ENCODE measurements at places on chromosomes 7 and 10. TPM values are rescaled to one million over a fixed set of nuclear protein-coding genes. Genes with fewer than 3 reads are reported as not detected.

Gene SFTPA1
- total RNA-seq, result not detected

Gene SHOC2
- total RNA-seq, result 24.1 TPM

Gene CPA5
- not detected for total RNA-seq

Gene TIMM23B
- 37.6 TPM for total RNA-seq

DNA sequence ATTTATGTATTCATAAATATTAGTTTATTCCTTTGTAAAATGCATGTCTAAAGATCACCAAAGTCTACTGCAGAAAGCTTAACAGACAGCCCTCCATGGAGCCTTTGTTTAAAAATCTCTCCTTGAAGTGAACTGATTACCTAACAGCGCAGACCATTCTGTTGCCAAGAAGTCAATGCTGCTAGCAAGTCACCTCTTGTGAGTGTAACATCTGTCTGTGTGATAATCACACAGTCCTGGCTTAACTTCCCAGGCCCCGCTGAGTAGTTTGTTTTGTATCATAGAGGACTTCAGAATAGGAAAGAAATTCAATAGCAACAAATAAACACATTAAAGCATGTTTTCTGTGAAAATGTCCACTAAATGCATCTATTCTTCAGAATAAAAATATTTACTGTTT, 435.3 kb upstream of the IGFBP3 start:
- peak; percentile 68 for DNase-seq
